ENCODE measurements at places on chromosomes 6 and 20.

GRCh38 chr6:47146431-47147174, 104.5 kb upstream of the ADGRF1 start:
- no peak for DNase-seq

GRCh38 chr6:113558966-113559365, 298.2 kb upstream of the MARCKS start:
- DNase-seq = no peak

DNA sequence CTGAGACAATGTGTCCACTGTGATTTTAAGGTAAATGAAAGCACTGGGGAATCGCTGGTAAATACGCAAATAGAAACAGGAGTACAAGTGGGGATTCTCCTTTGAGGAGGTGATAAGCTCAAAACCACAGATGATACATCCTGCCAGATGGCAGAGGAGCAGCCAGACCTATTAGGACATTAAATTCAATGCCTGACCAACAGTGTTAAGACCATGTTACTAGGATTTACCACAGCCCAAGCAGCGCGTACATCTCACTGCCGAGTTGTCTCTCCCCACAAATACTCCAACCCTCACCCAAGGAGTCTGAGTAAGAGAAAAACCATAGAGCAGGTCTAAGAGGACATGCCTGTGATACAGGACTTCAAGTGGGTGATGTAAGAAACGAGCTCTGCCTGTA, 68.9 kb upstream of the TULP1 start:
- DNase-seq = no peak

DNA sequence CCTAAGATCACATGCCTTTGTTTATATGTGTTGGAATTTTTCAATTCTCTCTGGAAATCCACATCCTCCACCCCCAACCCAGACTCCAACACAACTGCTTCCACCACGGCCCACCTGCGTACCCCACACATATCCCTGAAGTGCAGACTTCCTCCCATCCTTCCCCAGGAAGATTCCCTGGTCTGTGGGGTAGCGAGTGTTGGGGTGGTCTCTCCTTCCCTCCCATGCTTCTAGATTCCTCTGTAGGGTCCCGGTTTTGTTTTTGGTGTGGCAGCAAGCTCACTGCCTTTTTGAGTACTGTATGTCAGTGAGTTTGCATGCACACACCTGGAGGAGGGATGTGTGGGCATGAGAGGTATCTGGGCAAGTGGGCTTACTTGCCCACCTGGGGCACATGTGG, 127.6 kb downstream of the MRPL14 start:
- no peak for DNase-seq

DNA sequence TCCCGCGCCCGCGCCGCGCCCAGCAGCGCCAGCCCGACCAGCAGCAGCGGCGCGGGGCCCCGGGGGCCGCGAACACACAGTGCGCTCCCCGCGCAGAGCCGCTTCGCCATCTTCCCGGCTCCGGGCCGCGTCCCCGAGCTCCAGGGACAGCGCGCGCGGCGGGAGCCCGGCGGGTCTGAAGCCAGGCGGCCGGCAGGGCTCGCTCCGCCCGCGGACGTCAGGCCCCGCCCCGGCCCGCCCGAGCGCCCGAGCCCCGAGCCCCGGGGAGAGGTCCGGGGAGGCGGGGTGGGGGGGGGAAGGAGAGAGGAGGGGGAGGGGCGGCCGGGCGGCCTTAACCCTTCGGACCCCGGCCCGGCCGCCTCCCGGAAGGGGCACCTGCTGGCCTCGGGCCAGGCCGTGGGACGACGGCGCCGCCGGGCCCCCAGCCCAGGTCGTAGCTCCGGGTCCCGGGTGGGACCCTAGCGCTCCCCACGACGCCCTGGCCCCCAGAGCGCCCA, at the start of gene LAMA5:
Gene LAMA5, minus strand, starts transcription at position 177 of the 497 bp plus-strand sequence. Its CDS starts 67 bp downstream, at position 110.
- no peak for DNase-seq

DNA sequence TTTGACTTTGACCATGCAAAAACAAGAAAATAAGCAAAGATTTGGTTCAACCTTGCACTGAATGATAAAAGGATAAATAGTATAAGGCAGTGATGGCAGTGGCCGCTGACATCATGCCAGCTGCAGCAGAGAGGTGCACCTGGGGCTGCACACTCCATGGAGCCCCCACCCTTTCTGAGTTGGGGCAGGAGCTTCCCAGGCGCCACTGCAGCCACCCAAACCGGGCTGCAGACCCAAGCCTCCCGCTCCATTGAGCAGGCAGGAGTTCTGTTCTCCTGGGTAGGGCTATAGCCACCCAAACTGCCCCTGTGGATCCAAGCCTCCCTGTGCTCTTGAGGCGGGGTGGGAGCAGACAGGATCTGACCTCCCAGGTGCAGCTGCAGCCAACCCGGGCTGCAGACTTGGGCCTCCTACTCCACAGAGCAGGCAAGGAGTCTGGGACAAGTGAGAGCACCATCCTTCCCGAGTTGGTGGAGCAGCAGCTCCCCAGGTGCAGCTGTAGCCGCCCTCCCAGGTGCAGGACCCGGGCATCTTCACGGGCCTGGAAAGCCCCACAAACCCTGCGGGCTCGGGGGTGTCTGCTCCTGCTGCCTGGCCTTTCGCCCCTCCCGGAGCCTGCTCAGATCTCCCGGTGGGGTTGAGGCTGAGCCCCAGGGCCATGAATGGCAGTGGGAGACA, 537.9 kb downstream of the TENT5A start:
- DNase-seq = no peak

DNA sequence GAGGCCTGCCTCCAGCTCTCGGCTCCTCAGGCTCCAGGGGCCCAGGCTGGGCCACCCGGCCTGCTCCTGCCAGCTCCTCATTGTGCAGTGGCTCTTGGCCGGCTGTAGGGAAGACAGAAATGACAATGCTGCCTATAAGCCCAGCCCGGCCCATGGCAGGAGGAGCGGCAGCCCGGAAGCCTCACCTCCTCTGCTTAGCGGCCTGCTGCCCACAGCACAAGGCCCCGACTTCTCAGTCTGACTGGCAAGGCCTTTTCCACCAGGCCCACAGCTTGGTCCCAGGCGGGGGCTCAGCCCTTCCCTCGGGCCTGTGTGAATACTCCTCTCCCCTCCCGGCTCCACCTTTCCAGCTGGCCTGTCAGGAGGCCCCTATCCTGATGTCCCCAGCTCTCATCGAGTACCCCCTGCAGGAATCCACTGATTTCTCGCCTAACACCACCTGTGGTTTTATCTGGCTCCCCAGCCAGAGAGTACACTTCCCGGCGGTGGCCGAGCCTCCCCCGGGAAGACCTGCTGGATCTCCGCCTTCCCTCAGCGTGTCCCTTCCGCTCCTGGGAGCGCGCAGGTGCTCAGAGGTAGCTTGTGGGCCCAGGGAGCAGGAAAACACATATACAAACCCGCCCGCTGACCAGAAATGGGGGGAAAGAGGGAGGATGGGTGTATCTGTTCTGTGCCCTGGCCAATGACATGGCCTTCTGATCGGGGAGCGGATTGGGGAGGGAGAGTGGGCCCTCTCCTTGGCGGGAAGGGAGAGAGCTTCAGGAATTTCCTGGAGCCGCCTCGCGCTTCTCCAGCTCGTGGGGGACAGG, 963 bp downstream of the DDRGK1 start:
- peak; percentile 31 for DNase-seq

DNA sequence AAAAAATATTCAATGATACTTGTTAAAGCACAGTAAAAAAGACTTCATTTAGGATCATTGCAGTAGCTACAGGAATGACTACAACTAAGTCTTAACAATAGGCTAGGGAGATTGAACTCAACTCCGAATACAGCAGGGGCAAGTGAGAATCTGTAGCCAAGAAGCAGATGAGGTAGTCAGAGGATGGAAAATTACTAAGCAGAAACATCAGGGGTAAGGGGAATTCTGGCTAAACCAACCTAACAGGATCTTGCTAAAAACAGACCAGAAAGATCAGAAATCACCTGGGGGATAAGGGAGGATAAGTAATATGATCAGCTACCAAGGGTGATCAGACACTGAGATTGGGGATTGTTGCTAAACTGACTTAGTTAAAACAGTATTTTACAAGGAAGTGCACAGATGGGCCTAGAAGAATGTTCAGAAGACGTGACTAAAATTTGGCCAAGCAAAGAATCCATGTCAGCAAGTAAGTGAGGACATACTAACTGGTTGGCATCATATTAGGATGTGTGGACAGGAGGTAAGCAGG, 217.5 kb downstream of the TENT5A start:
- no peak for DNase-seq

- no peak for DNase-seq
Observed at GRCh38 chr6:91608428-91608827, 1021.6 kb upstream of the MAP3K7 start.

DNA sequence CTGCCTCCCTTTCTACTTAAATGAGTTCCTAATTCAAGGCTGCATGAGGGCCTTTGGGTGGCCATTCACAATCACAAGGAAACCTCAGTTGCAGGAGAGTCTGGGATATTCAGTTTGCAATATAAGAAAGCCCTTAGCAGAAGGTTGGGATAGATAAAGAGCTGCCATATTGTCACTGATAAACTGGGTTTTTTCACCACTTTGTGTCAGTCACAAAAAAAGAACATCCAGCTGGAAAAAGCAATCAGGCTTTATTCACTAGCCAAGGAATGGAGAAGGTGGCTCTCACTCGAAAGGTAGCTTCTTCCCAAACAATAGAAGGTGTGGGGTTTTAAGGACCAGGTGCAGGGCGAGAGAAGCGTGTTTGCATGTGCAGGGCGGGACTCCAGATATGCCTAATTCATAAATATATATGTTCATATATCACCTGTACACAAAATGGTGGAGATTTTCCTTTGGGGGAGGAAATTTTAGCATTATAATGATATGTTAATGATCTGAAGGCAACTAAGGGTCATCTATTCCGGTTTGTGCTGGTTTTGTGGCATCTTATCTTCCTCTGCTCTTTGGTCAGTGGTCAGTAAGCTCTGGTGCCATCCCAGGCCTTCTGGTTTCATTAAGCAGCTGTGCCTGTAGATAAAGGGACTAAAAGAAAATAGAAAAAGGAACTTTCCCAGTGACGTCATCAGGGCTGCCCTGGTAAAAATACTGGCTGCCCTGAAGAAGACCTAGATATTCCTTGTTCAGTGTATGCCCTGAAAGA, 97.1 kb upstream of the IYD start:
- DNase-seq = no peak

- peak; percentile 51 for DNase-seq
Observed at GRCh38 chr6:43584892-43585570, 9.0 kb downstream of the POLH start.

DNA sequence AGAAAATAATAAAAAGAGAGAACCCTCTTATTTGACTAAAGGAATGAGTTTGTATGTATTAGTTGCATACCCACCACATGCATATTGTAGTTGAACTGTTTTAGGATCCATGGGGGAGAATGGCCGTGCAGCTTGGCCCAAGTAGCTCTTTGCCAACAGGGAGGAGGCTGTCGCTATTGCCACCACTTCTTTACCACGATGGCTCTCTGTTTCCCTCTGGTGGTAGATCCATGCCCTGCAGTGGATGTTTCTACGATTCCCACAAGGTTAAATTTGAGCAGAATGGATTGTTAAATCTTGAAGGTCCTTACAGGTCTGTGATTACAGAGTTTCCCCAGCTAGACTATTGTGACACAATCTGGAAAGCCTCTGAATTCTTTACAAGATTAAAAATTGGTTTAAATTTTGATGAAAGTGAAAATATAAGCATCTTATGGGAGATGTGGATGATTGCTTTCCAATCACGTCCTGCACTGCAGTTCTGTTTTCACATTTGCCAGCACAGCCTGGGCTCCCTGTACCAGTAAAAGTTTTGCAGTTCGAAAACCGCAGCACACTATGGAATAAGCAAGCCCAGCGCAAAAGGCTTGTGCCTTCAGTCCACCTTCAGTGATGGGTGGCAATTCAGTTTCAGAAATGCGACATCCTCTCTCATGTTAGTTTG, 34.4 kb upstream of the FNDC1 start:
- peak; percentile 57 for DNase-seq

DNA sequence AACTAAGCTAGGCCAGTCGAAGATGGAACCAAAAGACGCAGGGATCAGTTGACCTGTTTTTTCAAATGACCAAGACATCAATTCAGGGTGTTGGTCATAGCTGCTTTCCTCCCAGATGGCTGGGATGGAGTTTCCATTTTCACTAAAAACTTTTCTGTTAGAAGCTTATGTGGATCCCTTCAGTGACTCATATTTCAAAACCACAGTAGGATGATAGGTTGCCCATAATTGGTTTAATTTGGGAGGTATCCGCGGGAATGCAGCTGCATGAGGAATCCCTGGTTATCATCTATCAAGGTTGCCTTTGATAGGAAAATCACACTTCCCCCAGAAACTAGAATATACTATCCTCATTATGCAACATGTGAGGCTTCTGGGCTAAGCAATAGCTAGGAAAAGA, 150.9 kb upstream of the MLIP start:
- no peak for DNase-seq

GRCh38 chr6:1679031-1679687, 69.4 kb downstream of the FOXC1 start:
- no peak for DNase-seq

- no peak for DNase-seq
Observed at GRCh38 chr20:34938466-34939163, 17.0 kb downstream of the GSS start.

GRCh38 chr6:83707829-83708545, 914 bp downstream of the SNAP91 start:
- no peak for DNase-seq

GRCh38 chr6:163249651-163250101, 164.8 kb upstream of the QKI start:
- no peak for DNase-seq

- no peak for DNase-seq
Observed at GRCh38 chr6:116239256-116239655, 14.6 kb downstream of the TSPYL4 start.

DNA sequence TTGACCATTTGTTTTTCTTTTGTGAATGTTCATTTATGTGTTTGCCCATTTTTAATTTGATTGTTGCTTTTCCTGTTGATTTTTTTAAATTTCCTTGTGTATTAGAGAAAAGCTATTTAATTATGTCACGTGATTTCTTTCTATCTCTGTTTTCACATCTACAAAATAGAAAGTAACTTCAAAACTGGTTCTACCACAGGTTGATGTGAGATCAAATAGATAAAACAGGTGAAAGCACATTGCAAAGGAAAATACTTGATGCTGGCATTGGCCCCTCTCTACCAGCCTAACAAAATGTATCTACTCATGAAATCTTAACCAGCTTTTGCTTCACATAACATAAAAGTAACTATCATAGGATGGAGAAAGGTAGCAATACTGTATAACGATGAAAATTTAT, 129.2 kb downstream of the TMEM242 start:
- DNase-seq = no peak

GRCh38 chr6:1291381-1291780, 20.5 kb upstream of the FOXQ1 start:
- DNase-seq = no peak

- no peak for DNase-seq
Observed at GRCh38 chr20:51631011-51631950, 88.8 kb upstream of the NFATC2 start.

GRCh38 chr6:135693811-135694370, 157.6 kb upstream of the PDE7B start:
- no peak for DNase-seq

- no peak for DNase-seq
Observed at GRCh38 chr6:163950159-163950558, 535.6 kb downstream of the QKI start.

GRCh38 chr6:11851387-11851786, 72.8 kb upstream of the ADTRP start:
- DNase-seq = no peak

Measured in activated effector memory CD4-positive, alpha-beta T cell treated with Interleukin-2 at 50 U/mL for 16 hours (primary cell).